ENCODE measurements at places on chromosomes 2 and 18. TPM values are rescaled to one million over a fixed set of nuclear protein-coding genes. Genes with fewer than 3 reads are reported as not detected.

DNA sequence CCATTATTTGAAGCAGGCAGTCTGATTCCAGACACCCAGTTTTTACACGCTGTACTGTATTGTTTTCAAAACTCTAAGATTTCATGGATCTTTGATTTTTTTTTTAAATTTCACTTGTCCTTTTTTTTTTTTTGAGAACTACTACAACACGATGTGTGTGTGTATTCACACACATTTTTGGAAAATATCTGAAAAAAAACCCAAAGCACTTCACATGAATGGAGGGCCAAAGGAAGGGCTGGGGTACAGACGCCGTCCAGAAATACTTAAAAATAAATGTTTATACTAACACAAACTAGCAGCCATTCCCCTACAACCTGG is 314 bp upstream of the SSB start:
- no peak for DNase-seq

GRCh38 chr2:10909996-10910341 is 1.8 kb upstream of the KCNF1 start:
- no peak for DNase-seq

DNA sequence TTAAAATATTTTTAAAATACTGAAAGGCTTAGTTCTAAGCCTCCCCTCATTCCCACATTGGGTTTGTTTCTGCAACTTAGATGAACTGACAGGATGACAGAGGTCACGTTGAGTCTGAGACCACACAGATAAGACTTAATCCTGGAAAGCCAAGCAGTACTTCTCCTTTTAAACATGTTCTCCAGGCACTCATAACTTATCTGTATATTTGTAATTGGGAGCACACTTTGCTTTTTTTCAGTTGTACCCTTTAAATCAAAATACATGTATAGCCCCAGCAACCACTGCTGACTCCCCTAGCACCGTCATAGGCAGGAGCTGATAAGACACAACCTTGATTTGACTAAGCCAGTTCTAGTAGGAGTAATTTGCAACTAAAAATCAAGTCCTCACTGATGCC is 394.8 kb downstream of the PID1 start:
- no peak for DNase-seq

DNA sequence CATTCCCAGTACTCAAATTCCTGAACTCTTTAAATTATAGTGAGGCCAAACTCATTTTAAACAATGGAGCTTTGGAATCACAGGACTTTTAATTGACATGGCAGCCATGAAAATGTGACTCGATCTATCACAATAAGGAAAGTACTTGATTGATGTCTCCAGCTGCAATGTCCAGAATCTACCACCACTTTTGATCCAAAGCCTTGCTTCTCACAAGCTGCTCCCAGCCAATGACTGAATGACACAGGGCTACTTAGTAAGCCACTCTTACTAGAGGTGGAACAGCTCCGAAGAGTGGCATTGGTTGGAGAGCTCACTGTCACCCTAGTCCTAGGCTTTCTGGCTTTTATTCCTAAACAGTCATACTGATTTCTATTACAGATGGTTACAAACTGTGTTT is 270.1 kb downstream of the IRS1 start:
- no peak for DNase-seq

GRCh38 chr2:9789371-9789770 is 53.9 kb upstream of the TAF1B start:
- no peak for DNase-seq

DNA sequence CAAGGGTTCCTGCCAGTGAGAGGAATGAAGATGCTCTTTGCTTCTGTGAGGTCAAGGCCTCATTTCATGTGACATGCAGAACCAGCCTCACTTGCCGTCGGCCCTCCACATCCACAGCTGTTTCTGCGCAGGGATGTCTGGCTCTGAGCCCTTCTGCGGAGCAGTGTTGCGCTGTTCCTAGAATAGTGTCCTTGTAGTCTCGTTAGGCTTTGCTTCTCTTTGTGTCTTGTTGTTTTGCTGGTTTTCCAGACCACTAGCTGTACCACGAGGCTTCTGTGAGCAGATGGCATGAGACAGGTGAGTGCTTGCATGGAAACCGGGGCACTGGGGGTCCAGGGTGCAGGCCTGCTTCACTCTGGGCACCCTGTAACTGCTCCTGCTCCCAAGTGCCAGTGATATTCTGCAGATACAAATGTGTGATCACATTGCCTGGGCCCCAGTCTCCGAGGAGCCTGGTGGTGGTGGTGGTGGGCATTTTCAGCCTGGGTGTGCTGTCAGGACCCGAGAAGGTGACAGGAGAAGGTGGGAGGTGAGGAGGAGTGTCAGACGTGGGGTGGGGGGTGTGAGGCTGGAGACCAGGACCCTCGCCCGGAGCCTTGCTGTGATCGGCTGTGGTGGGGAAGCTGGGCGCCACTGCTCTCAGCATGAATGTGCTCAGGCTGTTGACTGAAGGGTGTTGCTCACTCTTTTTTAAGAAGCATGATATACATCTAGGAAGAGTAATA is 34.3 kb downstream of the LDLRAD4 start:
- no peak for DNase-seq

DNA sequence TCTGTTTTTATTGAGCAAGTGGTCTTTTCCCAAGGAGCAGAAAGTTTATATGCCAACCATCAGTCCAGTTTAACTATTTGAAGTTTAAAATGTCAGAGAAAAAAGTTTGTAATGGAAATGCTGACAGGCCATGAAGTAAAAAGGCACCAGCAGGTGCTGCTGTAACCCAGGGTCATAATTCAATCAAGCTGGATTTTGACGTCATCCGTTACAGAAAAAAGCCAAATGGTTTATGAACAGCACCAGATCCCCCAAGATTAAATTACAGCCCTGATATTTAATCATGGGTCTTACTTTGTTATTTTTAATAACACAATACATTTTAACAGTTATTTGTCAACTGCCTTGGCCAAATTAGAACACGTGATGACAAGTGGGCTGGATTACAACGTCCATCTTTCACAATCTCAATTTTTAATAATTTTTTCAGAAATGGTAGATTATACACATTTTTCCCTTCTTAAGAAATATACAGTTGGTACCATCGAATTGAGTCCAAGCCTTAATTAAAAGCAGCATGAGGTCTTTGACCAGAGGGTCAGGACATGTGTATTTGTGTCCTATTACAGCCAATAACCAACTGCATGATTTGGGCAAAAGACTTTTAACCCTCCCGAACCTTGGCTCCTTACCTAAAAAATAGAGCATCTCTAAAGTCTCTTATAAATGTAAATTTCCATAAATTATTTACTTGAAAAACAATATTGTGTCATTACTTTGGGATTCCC is 10.0 kb downstream of the TCF4 start:
- no peak for DNase-seq

DNA sequence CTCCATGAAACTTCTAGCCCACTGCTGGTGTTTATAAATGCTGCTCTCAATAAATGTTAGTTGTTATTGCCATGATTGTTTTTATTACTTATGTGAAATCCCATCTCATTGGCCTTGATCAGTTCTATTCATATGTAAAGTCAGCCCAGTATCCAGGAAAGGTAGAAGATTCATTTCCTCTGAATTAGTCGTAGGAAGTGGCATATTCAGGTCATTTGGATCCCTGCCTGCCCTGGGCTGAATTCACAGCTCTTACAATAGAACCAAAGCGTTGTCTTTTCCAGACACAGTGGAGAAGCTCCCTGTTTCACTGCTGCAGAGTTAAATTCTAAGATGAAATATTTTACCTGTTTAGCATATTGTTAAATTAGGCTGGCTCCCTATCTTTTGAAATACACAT is 70.3 kb downstream of the MAIP1 start:
- no peak for DNase-seq

- no peak for DNase-seq
Observed at GRCh38 chr2:45145073-45145899, 136.0 kb upstream of the SIX2 start.

DNA sequence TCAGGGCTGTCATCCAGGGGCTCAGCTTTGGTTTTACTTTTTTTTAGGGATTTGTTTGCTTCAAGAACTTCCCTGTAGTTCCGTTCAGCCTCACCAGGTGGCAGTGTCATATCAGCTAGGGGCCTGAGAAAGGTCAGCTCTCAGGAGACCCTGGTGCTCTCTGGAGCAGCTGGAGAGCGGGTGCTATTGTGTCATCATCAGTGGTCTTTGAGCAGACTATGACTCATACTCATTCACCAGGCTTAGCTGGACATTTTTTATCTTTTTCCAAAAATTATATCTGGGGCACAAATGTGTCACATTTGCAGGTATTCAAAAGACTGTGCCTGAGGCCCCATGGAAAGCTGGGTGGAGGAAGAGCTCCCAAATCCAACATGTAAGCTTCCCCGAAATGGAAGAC is 24.4 kb downstream of the ZNF892 start:
- DNase-seq = peak; percentile 69

GRCh38 chr18:75694292-75694691 is 266.8 kb upstream of the SMIM21 start:
- DNase-seq = no peak

- no peak for DNase-seq
Observed at GRCh38 chr2:113070606-113070975, 2.8 kb downstream of the IL1F10 start.

- DNase-seq = no peak
Observed at GRCh38 chr2:204239411-204240165, 303.0 kb downstream of the ICOS start.

DNA sequence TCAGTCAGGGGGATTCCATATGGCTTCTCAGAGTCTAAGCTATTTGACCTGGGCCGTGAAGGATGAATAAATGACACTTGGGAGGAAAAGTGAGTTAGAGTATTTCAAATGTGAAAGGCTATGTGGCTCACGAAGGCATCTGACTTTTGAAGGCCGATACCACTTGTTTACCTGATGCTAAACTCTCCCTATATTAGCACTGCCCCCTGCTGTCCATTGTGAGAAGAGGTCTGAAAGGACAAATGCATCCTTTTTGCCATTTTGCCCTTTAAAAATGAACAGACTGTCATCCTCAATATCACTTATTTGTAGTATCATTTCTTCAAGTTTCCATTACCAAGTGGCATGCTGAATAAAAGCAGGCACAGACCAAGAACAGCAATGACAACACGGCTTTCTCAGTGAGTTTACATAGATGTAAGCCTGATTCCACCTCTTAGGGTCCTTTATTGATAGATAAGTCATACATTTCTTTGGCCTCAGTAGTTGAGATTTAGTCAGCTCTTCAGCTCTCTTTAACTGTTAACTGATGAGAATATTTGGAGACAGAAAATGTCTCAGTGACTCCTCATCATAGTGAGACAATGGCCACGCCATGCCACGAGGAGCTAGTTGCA is 40.1 kb downstream of the DOCK10 start:
- DNase-seq = peak; percentile 79

DNA sequence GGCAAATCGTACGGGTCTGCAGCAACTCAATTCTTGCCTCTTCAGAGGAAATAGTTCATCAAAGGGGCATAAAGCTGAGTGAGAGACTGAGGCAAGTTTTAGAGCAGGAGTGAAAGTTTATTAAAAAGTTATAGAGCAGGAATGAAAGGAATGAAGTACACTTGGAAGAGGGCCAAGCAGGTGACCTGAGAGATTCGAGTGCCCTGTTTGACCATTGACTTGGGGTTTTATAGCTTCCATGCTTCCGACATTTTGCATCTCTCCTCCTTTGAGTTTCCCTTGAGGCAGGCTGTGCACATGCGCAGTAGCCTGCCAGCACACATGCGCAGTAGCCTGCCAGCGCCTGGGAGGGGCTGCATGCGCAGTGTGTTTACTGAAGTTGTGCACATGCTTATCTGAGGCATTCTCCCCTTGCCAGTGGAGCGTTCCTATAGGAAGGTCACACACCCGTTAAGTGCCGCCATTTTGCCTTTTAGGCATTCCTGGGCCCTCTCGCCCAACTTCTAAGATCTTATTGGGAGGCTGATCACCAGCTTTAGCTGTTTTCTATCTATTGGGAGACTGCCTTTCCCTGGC is 265.5 kb upstream of the MGAT5 start:
- DNase-seq = no peak

- DNase-seq = no peak
Observed at GRCh38 chr2:176747506-176747905, 465.1 kb upstream of the HNRNPA3 start.

DNA sequence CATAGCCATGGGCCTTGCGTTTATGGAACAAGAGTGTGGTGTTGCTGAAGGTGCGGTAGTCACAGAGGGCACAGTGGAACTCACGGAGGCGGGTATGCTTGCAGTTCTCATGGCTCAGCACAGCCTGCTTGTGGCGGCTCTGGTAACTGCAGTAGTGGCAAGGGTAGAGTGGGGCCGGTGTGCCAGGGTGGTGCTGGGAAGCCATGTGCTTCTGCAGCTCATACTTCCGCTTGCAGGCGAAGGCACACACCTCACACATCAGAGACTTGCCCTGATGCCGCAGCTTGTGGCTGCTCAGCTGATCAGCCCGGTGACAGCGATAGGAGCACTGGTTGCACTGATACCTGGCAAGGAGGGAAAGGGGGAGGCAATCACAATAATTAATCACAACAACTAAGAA is 14.7 kb downstream of the ZNF142 start:
- DNase-seq = no peak

DNA sequence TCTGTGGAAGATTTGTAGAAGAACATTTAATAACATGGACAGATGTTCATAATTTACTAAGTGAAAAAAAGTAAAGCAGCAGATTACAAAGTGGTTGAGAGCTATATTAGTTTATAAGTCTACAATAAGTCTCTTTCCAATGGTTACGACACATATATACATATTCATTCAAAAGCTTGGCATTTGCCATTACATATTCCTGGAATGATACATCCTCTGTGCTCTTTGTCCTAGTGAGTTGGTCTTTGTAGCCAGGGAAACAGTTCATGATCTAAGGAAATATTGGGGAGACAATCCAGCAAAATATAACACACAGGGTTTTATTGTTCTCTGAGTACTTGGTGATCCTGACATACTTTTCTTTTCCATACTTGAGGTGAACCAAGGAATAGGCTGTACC is 32.5 kb upstream of the SOS1 start:
- DNase-seq = no peak

DNA sequence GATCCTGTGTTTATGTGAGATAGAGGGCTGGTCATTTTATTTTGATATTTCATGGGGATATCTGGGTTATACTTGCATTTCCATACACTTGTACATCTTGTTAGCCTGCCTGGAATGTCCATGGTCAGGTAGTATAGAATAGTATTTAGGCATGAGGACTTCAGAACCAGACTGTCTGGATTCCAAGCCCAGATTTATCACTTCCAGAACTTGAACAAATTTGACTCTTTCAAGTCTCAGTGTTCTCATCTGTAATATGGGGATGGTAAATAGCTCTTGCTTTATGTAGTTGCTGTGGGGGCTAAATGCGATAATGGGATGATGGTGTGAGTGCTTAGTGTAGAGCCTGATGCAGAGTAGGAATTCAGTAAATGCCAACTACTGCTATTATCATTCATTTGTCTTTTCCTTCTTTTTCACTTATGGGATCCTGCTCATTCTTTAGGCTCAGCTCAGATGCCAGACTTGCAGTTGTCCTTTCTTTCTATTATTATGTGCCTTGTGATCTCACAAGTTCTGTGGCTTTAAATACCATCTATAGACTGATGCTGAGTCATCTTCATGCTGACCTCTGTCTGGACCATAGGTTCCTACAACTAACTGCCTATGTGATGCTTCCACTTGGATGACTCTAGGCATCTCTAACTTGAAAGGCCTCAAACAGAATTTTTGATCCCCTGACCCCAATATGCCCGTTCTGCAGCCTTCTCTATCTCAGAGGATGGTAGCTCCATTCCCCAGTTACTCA is 67.4 kb downstream of the POLE4 start:
- DNase-seq = no peak

The REG3G gene
- total RNA-seq = not detected

The KLHL30 gene
- 1.1 TPM for total RNA-seq

The LYPD1 gene
- total RNA-seq = not detected

The ALPG gene
- total RNA-seq = 8.1 TPM

The COL4A3 gene
- 0.36 TPM for total RNA-seq

The PCARE gene
- not detected for total RNA-seq

The RBKS gene
- 5.9 TPM for total RNA-seq
